ENCODE measurements at places on chromosomes 16 and 17. TPM values are rescaled to one million over a fixed set of nuclear protein-coding genes. Genes with fewer than 3 reads are reported as not detected.

NOG gene
- 3.0 TPM for total RNA-seq

SPATA22 gene
- 0.22 TPM for total RNA-seq

MYLK3 gene
- total RNA-seq = 0.14 TPM

CDRT15 gene
- total RNA-seq = not detected
